ENCODE measurements at places on chromosomes 2 and 18.

DNA sequence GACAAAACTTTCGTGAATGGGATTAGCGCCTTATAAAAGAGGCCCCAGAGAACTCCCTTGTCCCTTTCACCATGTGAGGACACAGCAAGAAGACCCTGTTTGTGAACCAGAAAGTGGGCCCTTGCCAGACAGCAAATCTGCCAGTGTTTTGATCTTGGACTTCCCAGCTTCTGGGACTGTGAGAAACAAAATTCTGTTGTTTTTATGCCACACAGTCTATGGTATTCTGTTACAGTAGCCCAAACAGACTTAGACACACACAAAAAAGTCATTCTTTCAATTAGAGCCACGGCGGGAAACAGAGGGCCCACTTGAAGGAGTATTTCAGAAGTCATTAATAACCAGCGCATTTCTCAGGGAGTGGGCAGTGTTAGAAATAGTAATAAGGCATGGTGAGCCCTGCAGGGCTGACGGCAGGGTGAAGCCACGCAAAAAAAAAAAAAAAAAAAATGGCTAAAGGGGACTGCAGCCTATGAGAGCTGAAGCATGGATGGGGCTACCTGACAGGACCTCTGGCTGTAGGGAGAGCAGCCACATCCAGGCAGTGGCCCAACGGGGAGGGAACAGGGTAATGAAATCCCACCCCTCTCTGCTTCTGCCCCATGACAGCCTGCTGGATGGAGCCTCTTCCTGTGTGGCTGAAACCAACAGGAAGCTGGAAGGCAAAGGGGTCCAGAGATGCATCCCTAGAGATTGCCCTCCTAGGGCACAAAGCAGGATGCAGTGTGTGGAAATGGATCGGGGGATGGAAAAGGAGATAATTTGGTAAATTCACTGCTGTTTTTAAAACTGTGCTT is 189.3 kb downstream of the KCNS3 start:
- DNase-seq, result no peak

DNA sequence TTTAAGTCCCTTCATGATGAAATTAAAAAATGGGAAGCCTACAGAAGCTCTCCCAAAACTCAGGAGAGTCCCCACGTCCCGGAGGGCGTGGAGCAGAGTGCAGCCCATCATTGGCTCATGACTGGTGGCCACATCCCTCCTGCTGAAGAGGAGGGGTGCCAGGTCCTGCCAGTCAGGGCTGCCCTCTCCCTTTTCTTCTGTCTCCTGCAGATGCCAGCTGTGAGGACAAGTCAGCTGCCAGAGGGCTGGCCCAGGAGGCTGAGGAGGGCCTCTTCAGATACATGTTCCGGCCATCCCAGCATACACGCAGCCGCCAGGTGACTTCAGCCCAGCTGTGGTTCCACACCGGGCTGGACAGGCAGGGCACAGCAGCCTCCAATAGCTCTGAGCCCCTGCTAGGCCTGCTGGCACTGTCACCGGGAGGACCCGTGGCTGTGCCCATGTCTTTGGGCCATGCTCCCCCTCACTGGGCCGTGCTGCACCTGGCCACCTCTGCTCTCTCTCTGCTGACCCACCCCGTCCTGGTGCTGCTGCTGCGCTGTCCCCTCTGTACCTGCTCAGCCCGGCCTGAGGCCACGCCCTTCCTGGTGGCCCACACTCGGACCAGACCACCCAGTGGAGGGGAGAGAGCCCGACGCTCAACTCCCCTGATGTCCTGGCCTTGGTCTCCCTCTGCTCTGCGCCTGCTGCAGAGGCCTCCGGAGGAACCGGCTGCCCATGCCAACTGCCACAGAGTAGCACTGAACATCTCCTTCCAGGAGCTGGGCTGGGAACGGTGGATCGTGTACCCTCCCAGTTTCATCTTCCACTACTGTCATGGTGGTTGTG is 2.6 kb downstream of the INHA start:
- DNase-seq, result no peak

- no peak for DNase-seq
These were observed 16.7 kb upstream of the EHBP1 start for GRCh38 chr2:62688771-62689170.

GRCh38 chr2:33022989-33023727 is 76.4 kb downstream of the LTBP1 start:
- DNase-seq, result no peak

DNA sequence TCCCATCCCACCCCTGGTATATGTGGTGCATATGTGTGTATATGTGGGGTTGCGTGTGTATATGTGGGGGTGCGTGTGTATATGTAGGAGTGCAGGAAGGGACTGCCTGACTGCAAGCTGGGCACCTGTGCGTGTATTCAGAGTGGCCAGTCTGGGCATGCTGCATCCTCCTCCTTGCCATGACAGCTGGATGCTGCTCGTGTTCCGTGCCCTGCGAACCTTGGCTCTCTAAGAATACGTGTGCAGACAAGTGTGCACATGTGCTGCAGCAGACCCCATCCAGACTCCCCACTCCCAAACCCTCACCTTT is 222.1 kb downstream of the CELF4 start:
- DNase-seq, result no peak

DNA sequence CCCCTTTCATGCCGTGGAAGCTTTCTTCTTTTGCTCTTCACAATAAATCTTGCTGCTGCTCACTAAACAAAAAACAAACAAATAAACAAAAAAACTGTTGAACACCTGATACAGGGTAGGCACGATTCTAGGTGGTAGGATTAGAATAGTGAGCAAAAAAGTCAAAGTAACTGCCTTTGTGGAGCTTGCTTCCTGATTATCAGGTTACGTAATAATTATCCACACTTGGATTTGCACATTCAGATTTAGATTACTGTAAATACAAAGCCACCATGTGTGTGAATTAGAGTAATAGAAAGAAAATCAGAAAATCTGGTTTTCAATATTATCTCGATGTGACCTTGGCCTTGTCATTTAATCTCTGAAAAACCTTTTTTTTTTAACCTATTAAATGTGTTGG is 307.1 kb downstream of the NRXN1 start:
- DNase-seq, result no peak

GRCh38 chr2:229089776-229090175 is 181.3 kb downstream of the PID1 start:
- no peak for DNase-seq

DNA sequence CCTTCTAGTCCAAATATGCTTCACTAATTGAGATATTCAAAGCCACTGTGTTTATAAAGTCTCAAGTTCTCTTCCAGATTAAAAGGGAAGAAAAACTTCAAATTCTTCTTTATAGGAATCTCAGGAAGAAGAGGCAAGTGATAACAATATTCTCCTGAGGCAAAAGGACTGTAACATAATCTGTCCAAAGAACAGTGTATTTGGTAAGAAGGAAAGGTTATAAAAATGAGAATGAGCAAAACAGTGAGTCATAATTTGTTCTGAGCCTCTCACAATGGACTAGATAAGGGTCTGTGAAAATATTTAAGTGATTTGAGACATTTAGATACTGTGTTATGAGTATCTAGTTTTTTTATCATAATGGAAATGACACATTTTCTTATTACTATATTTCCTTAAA is 44.3 kb downstream of the SNRPD1 start:
- no peak for DNase-seq

DNA sequence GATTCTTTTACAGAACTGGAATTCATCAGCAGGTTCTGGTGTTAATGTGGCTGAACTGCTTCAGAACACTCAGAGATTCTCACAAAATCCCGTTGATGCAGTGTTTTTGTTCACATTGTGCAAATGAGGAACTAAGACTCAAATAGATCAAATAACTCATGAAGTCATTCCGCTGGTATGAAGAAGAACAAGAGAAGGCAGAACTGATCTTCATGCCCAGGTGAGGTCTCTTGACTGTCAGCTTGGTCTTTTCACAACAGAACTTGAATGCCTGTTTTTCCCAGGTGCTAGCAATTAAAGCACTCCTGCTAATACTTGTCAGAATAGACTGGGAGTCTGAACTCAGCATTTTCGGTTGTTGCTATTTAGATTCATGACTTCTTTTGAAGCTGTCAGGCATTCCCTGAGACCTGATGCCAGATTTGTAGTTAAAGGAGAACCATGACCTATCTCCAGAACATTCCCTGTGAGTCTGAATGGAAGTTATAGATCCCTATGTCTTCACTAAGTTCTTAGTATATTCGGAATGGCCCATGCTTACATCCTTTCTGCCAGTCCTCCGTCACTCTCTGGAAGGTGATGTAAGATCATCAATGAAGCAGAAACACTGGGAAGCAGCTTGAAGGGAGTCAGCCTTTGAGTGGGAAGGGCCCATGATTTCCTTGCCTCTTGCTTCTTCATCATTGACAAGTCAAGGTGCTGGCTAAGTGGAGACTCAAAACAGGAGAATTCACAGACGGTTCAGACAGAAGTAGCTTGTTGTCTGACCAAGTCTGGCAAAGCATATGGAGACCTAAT is 155.7 kb downstream of the MTCL1 start:
- DNase-seq, result no peak

DNA sequence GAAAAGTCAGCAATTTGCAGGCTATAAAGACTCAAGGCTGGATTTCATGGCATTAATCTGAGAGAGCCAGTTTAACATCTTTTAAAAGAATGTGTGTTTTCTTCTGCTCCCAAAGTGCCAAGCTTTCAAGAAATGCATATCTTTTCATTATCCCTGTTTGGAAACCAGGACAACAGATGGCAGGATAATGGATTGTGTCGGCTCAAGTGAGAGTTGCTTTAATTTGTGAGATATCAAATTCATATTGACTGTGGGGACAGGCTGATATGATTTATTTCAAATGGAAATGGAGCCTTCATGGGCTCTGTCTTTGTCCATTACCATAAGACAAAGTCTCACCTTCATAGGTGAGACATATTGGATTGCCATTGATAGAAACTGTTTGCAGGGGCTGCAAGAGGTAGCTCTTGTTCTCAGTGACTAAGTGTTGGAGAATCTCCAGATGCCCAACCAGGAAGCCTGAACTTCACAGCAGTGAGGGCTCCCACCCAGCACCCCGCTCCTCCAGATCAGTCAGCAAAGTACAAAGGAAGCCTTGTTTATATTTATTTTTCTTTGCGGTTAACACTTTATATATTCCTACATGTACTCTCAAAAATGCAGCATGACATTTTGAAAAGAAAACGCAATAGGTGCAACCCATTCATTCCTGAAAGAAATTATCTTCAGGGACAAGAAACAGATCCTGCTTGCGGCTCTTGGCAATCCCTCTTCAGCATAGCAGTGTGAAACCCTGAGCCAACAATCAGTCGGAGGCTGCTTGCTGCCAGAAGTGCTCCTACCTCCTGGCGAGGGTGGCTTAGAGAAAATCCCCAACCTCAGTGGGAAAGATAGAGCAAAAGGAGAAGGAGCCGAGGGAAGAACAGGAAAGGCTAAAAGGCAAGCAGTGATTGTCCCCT is 65.8 kb upstream of the ATL2 start:
- DNase-seq, result no peak

DNA sequence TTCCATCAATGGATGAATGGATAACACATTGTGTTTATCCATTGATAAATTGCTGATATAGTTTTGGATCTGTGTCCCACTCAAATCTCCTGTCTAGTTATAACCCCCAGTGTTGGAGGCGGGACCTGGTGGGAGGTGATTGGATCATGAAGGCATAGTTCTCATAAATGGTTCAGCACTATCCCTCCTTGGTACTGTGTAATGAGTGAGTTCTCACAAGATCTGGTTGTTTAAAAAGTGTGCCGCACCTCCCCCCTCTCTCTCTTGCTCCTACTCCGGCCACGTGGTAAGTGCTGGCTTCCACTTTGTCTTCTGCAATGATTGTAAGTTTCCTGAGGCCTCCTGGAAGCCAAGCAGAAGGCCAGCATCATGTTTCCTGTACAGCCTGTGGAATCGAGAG is 23.9 kb upstream of the SPATA3 start:
- DNase-seq, result no peak

- DNase-seq, result no peak
These were observed 319.6 kb upstream of the TCF4 start for GRCh38 chr18:55907453-55908175.

DNA sequence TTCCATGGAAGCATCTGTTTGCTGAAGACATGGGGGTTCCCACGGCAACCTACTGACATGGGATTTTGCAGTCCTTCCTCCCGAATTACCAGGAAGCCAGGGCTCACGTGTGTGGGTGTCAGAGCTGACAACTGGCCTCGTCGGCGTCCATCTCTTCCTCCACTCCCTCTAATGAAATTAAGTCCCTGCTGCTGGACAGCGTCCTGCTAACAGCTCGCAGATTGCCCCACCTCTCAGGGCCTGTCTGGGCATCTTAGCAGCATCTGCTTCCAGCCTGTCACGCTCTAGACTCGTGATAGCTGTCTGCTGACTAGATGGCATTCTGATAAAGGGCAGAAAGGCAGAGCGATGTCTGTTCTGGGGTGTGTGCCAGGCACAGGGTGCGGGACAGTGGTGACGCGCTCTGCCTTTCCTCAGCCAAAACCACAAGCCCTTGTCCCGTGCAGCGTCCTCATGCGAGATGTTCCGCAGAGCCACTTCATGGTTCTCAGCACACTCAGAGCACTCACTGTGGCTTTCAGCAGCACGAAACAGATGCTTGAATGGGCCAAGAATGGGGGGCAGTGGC is 161.1 kb downstream of the ARL4C start:
- DNase-seq, result no peak

DNA sequence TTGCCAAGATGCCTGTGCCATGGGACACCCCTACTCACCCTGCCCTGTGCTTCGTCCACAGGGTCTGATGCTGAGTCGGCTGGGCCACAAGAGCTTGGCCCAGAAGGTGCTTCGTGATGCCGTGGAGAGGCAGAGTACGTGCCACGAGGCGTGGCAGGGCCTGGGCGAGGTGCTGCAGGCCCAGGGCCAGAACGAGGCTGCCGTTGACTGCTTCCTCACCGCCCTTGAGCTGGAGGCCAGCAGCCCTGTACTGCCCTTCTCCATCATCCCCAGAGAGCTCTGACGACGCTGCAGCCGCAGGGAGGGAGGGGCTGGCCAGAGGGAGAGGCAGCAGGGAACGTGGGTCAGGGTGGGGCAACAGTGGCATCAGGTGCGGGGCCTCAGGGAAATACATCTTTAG is 81.5 kb downstream of the STPG4 start:
- DNase-seq, result no peak

DNA sequence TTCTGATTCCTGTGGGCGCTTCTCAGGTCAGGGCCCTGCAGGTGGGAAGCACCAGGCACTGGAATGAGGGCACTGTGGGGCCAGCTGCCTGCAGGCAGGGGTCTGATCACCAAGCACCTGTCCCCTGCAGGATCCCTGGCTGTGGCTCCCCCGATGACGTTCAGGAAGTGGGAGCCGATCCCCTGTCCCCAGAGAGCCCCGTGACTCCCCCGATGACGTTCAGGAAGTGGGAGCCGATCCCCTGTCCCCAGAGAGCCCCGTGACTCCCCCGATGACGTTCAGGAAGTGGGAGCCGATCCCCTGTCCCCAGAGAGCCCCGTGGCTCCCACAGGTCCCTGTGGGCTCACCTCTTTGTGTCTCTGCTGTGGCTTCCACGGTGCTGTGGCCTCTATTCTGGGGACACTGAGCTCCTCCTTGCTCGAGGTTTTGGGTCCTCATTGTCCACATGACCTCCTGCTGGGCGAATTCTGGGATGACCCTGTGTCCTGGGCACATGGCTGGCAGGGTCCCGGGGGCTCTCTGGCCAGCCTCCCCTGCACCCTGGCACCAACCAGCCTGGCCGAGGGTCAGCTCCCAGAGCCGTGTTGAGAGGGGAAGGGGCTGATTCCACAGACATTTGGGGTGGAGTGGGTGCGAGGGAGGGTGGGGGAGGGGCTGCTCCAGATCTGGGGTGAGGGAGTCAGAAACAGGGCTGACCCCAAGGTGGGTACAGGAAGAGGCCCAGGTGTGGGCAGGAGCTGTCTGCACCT is 4.8 kb downstream of the NEU4 start:
- DNase-seq, result no peak

- DNase-seq, result no peak
These were observed 54.1 kb downstream of the ETAA1 start for GRCh38 chr2:67451086-67451832.

GRCh38 chr2:119263656-119264055 is 40.0 kb downstream of the STEAP3 start:
- DNase-seq, result no peak

- DNase-seq, result no peak
These were observed 1620.9 kb upstream of the NXPH2 start for GRCh38 chr2:140401056-140401455.
